ENCODE measurements at places on chromosomes 1 and 21.
A peak's percentile ranks its signal among the peaks of the same experiment; 100 is the strongest.

DNA sequence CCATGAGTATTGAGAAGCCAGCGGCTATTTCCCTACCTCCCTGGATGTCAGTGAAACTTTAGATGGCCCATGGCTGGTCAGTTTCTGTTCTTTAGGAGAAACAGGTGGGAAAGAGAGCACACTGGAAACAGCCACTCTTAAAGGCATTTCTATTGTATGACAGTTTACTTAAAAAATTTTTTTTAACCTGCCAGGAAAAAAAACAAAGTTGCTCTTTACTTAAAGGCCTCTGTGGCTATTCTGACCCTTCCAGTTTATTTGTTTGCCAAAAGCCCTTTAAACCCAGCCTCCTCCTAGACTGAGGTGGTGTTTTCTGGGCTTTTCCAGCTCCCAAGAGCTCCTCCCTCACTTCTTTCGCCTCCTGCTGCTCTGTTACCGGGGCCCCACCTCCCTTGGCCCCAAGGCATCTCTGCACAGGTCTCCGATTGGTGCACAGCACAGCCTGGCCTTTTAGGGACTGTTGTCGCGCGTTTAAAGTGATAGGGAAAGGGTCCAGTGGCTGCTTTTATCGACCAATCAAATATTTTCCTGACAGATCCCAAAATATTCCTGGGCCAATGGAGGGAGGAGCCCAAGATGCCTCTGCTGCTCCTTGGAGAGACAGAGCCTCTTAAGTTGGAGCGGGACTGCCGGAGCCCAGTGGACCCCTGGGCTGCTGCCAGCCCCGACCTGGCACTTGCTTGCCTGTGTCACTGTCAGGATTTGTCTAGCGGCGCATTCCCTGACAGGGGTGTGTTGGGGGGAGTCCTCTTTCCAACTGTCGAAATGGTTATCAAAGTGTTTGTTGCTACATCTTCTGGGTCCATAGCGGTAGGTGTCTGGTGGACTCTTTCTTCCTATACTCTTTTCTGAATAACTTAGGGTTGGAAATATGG lies at the start of gene SH3BGR:
SH3BGR (plus strand) TSS at position 639 of the 875 bp plus-strand sequence; CDS start at position 766, 127 bp downstream.
- no peak for DNase-seq

GRCh38 chr1:188154761-188155160 lies 1326.0 kb downstream of the PLA2G4A start:
- no peak for DNase-seq

- DNase-seq = peak; percentile 91
These were observed 91.7 kb upstream of the PGBD5 start for GRCh38 chr1:230517786-230518185.

DNA sequence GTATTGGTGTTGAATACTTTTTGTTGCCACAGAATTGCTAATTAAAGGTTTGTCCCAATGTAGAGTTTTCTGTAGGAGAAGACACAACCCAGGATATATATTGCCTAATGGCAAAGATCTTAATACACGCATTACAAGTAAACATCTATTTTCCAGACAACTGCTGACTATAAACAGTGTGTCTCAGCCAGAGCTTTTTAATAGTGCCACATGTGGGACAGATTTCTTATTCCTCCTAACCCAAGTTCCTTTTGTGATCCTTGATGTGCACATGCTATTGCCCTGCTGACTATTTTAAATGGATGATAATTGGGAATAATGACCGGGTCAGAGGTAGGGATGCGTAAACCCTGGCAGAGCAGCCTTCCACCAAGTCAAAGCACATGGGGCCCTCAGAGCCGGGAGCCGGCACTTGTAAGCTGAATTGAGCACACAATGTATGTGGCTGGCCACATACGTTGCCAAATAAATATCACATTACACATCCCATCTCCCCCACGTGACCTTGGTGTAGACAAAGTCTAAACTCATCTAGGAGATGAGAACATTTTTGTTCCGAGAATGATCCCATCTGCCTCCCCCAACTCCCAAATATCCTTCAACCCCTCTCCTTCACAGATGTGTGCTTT lies 209.8 kb upstream of the NFIA start:
- no peak for DNase-seq

DNA sequence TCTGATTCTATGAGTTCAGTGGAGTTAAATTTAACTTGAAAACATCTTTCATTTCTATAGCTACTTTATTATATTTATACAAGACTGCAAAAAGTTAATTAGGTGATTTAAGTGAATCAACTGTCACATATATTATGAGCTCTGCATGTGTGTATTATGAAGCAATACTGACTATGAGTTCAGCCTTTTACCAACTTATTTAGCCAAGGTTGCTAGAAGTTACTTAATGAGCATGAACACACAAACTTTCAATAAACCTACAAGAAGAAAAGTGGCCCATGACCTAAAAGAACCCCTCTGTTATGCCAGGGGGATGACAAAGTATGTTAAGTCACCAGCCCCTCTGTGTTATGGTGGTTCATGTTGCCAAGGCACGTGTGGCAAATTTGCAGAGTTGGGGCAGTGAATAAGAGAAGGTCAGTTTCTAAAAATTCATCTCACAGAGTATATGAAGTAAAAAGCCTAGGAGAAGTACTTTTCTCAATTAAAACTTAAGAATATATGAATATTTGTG lies 86.7 kb upstream of the LYPLAL1 start:
- DNase-seq = no peak
